ENCODE measurements at places on chromosomes 1 and 21.

GRCh38 chr1:204961765-204962419 is 81.1 kb upstream of the CNTN2 start:
- no peak for DNase-seq

DNA sequence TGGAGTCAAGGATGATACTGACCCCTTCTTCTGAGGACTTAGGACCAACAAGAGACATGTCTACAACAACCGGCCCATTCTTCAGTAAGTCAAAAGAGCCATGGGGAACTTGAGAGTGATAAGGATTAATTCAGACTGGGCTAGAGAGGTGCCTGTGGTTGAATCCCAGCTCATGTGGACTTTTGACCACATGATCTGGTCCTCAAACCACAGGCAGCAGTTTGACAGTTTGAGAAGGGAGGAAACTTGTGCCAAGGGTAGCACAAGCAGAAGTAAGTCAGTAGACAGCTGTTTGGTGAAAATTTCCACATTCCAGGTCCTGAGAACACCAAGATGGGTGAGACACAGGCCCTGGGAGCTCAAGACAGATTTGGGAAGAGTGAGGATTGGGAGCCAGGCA is 19.8 kb downstream of the SH3BP5L start:
- DNase-seq, result no peak

DNA sequence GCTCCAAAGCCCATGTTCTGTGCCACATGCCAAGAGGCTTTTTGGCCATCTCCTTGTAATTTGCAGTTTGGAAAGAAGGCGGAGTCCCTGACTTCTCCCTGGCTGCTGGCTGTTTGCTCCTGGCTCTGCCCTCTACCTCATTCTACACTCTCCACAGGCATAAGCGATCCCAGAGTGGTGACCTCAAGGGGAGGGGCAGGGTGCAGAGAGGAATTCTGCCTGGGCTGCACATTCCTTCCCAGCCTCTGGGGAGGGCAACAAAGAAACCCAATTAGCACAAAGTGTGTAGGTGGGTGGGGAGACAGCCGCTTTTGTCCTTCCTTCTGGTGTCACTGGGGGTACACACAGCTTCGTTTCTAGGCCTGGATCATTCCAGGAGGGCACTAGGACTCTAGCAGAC is 95.3 kb downstream of the HIVEP3 start:
- no peak for DNase-seq

DNA sequence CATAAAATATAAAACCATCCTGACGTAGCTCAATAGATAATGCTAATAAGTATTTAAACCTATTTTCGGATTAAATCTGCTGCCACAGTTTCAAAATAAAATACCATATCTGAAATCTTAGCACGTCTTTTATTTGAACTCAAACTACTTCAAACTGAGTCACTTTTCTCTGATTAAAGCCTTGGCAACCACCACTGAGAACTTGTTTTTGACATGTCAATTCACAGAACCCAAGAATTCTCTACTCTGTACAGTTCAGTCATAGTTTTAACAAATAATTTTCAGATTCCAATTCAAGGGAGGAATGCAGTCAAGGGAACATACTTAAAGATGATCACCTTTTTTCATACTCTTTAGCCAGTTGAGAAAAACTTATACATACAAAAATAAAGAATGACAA is 643.2 kb downstream of the KCNT2 start:
- no peak for DNase-seq

DNA sequence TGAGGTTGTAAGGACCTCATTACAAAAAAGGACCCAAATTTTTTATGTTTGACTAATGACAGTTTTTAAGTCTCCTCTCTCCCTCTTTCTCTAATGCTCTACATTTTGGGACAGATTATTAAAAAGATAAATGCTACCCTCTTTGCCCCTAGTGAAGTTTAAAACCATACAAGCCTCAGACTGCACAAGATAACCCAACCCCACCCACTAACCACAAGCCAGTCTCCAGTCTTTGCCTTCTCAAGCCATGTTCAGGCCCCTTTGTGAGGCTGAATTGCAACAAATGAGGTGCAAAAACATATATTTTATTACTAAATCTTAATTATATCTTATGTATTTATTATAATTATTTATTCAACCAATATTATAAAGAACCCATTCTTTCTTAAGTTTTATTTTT is 597.2 kb upstream of the BRINP3 start:
- DNase-seq, result no peak

DNA sequence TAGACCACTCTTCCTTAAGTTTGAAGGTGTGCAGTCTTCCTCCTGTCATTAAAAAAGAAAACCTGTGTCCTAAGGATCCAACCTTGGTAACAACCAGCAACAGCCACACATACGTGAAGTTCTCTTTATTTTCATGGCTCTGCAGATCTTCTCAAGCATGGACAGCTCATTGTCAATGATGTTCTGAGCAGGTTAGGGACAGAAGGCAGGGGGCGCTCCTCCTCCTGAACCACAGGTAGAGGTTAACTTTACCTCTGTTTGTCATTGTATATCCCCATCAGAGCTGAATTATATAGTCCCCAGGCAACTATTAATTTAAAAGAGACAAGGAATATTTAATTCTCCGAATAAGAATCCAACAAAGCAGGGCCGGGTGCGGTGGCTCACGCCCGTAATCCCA is 52.5 kb upstream of the CR2 start:
- no peak for DNase-seq

GRCh38 chr1:156420205-156421061 is 51.4 kb downstream of the RHBG start:
- no peak for DNase-seq

GRCh38 chr1:6490181-6491080 is 1.0 kb downstream of the PLEKHG5 start:
- DNase-seq, result peak; percentile 86
